ENCODE measurements at places on chromosomes 6 and 20. TPM values are rescaled to one million over a fixed set of nuclear protein-coding genes. Genes with fewer than 3 reads are reported as not detected.

IFT52 gene
- 27.7 TPM for total RNA-seq

PRDM13 gene
- not detected for total RNA-seq

NT5E gene
- 65.7 TPM for total RNA-seq

ARMH2 gene
- not detected for total RNA-seq

SNX5 gene
- 40.9 TPM for total RNA-seq
